Urinary bladder (tissue), 4 donors: ENCODE measurements at places on chromosomes 4 and X. TPM values are rescaled to one million over a fixed set of nuclear protein-coding genes. Genes with fewer than 3 reads are reported as not detected.

The ZCCHC12 gene
- 1.9 TPM for total RNA-seq

The HHIP gene
- total RNA-seq: 38.5 TPM

The POU4F2 gene
- not detected for total RNA-seq

The HERC6 gene
- total RNA-seq: 10.0 TPM

The GAB1 gene
- 86.4 TPM for total RNA-seq

The CETN2 gene
- 38.3 TPM for total RNA-seq

The SPANXA1 gene
- total RNA-seq: not detected

GRCh38 chr4:158162631-158163030 is 10.2 kb downstream of the GASK1B start:
- no peak for DNase-seq

- DNase-seq: no peak
Observed at GRCh38 chrX:106684207-106684606, 42.3 kb upstream of the RNF128 start.

DNA sequence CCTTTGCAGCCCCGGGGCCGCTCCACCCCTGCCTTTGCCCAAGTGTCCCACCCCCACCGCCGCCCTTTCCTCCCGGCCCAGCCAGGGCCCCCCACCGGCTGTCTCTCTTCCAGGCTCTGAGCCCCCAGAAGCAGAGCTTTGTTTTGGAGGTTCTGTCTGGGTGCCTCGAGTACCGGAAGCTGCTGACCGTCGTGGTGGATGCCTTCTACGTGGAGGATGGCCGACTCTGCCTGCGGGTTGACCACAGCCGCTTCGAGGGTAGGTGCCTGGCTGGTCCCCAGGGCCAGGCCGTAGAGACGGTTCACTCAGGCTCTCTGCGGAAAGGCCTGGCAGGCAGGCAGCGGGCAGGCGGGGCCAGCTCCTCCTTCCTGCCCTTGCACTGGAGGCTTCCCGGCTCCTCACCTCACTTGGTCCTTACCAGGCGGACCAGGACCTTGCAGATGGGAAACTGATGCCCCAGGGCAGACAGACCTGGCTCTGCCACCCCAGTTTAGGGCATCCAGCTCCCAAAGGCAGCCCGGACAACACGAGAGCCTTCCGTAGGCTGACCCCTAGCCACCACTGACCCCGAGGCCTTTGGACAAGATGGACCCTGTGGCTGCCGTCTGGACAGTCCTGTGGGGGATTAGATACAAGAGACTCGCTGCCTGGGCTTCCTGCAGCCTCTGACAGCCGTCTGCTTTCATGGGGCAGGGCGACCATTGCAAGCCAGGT is 18.2 kb downstream of the CFAP99 start:
- DNase-seq: no peak

DNA sequence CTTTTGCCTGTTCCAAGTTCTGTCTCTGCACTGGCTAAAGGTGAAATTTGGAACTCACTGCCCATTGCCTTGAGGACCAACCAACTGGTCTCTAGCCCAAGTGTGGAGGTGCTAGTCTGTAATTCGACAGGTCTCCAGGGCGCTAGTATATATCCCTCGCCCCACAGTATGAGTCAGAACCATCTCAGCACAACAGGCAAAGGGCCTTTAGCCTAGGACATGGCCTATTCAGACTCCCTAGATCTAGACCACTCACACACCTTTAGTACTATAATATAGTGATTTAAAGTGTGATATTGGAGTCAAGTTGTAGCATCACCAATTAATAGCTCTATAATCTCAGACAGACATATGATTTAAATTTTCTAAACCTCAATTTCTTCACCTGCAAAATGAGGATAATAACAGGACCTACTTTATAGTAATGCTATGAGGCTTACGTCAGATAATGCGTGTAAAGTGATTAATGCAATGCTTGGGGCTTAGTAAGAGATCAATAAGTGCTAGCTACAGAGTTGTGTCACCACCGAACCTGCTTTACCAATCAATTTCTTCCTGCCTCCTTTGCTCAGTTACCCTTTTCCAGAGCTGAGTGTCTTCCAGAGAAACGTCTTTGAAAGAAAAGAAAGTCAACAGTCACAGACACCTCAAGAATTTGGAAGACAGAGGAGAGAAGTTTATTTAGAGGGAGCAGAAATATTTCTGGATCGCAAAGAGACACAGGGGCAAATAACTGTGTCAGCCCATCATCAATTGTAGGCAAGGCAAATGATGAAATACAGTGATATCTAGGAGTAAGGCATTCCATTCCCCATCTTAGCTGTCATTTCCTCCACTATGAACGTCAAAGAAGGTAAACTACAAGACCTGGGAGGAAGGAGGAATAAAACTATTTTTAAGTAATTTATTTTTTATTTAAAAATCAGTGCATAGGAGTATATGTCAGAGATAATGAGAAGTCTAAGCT is 2.3 kb downstream of the NOX1 start:
- DNase-seq: no peak

DNA sequence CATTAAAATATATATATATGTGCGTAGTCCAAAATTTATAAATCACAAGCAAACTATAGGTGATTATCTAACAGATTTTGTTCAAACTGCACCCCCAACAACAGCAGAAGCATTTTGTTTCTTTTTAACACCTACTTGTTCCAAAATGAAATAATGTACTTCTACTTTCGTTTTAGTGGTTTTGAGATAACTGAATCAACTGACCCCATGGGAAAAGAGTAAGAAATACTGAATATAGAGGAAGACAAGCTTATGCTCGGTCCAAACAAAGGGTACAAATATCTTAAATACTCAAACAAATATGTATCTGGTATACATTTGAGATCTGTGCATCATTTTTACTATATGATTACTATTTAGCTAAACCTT is 22.4 kb downstream of the MAP7D3 start:
- no peak for DNase-seq

GRCh38 chr4:127881563-127881864 is 821 bp downstream of the PLK4 start:
- peak; percentile 7 for DNase-seq

GRCh38 chr4:3328814-3329663 is 36.2 kb downstream of the RGS12 start:
- no peak for DNase-seq

DNA sequence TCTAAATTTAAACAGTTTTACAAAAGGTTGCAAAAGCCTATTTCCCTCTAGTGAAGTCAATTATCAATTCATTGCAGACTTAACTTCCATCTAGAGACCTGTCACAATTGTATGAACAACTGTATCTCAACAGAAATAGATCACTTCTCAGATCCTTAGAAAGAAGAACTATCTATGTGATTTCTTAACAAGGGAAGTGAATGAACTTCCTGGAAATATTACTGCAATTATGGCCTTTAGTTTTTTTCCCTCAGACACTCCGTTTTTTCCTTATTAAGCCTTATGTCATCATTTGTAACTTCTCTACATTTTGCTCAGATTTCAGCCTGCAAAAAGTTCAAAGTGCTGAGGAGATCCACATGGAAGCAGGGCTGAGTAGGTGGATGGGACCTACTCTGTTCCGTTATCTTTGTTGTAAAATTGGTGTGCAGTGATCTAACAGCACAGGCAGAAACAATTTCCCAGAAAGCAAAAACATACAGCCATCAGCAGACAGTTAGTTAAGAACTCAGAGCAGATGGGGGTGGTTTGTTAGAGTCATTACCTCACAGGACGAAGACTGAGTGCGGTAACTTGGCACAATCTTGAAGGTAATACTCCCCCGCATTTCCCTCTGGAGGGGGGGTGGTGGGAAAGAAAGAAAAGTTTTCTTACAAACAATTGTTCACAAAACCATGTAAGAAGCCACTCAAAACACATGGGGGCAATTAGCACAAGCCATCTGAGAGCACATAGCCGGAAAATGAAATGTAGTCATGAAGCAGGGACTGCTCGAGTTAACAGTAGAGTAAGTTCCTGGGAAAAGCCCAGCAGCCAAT is 112.3 kb downstream of the NYX start:
- no peak for DNase-seq

DNA sequence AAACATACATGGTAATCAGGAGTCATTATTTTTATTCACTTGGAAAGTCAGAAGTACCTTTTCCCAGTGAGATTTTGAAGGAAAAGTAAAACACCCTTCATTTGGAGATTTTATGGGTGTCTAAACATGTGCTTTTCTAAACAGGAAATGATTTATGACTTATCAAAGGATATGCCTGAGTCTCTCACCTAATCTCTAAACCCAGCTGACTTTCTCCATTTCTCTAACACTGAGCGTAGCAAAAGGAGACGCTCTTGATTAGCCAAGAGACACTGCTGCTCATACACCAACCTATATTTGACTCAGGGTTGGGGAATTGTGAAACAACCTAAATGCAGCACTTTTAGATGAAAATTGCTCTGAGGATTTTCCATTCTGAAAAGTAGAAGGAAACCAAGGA is 468.5 kb upstream of the FTHL17 start:
- DNase-seq: no peak

- no peak for DNase-seq
Observed at GRCh38 chrX:30220661-30221060, 5.3 kb downstream of the MAGEB2 start.

DNA sequence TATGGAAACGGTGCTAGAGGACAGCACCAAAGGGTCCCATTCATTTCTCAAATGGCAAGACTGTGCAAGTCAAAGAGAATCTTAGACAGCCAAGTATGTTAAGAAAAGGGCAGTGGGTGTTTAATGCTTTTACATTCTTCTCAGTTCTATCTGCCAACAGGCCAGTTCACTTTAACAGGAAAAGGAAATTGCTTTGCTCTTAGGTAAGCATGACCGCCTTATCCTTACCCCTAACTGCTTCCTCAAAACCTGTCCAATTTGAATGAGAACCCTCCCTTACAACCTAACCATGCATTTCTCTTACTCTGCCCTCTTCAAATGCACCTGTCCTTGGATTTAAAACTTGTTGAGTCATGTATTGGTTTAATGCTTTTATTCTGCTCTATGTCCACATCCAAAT is 44.5 kb upstream of the BLTP1 start:
- no peak for DNase-seq

- no peak for DNase-seq
Observed at GRCh38 chr4:48767055-48767929, 12.8 kb downstream of the FRYL start.

GRCh38 chr4:118224243-118224829 is 128.5 kb downstream of the PRSS12 start:
- DNase-seq: peak; percentile 35

DNA sequence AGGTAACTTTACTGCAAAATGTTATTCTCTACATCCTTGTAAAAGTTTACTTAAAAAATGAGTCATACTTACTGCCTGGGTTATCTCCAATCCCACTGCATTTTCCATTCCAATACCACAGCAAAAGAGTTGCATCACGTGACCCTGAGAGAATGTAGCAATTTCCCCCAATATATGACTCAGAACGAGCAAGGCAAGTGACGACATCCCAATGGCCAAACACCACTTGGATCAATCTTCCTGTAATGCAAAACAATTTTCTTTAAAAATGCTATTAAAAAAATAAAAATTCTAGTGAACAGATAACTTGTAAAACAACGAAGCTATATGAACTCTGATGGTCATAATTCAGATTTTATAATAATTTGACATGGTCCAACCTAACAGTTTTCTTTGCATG is 224.3 kb downstream of the DCLK2 start:
- no peak for DNase-seq
